ENCODE measurements at places on chromosomes 7 and 10.

DNA sequence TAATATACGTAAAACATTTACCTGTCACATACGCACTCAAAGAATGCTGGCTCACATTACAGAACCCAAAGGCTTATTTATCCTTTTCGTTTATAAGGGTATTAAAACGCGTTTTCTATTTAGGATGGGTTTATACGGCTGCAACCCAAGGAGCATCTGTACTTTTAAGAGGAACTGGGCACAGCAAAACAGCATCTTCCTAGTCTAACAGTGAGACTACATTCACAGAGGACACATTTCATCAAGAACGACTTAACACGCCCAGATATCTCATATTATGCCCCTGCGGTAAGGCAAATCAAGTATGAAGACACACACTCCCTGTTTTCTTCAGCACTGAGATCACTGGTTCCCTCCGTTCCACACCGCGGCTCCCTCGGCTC is 533 bp upstream of the DMTF1 start:
- DNase-seq, result no peak

GRCh38 chr10:132710746-132711612 is 75.0 kb downstream of the NKX6-2 start:
- DNase-seq, result no peak

GRCh38 chr10:112216151-112216550 is 32.6 kb upstream of the GPAM start:
- no peak for DNase-seq

GRCh38 chr7:54397836-54398612 is 144.2 kb upstream of the VSTM2A start:
- DNase-seq, result no peak

- DNase-seq, result no peak
Observed at GRCh38 chr10:71448146-71448545, 51.4 kb downstream of the CDH23 start.

- no peak for DNase-seq
Observed at GRCh38 chr10:60594476-60595051, 183.7 kb upstream of the CDK1 start.

GRCh38 chr7:116706668-116707126 is 34.7 kb downstream of the MET start:
- no peak for DNase-seq

DNA sequence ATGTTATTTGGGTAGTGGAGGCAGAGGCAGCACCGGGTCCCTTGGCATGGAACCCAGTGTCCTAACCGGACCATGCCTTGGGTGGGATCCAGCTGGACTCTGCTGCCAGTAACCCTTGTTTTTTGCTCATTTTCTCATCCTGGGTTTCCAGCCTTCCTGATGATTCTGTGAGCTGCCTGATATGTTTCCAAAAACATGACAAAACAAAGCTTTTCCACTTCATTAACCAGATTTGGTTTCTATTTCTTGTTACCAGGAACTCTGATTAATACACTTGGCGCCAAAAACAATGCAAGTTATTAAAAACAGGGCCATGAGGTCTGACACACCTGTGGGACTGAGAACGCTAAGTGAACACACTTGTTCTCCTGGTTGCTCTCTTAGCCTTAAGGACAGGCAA is 32.8 kb upstream of the DLG5 start:
- DNase-seq, result no peak

- DNase-seq, result no peak
Observed at GRCh38 chr10:25896421-25896820, 37.6 kb upstream of the MYO3A start.

GRCh38 chr7:55223023-55223422 is 142.1 kb upstream of the LANCL2 start:
- DNase-seq, result no peak

- no peak for DNase-seq
Observed at GRCh38 chr10:127990846-127991542, 84.1 kb downstream of the PTPRE start.

GRCh38 chr7:23333671-23334246 is 34.6 kb downstream of the MALSU1 start:
- no peak for DNase-seq

DNA sequence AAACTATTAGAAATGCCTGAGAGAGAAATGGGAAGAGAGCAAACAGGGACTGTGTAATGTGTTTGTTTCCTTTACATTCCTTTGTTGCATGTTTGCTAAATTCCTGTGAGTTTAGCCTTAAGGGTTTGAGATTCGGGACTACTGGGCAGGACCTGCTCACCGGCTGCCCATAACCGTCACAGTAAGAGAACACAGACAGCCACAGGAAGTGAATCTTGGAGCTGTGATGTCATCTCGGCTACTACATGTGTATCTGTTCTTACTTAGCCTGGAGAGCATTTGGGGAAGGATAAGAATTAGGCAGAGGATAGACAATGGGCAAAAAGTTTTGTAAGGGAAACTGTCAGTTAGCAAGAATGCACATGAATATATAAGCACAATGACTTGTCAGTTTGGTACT is 485.1 kb upstream of the KLF6 start:
- DNase-seq, result no peak

DNA sequence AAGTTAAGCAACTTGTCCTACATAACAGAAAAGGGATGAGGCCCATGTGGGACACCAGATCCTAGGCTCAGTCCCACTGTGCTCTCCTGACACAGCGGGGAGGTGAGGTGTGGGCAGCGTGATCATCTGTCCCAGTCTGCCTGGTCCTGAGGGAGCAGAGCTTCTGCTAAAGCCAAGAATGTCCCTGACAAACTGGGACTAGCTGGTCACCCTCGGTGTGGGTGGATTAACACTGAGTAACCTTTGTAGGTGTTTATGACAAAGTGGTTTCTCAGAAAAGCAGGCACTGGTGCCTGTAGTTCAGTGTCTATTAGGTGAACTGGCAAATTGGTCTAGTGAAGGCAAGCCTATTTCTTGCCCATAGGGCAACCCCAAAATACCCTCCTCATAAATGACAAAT is 127.8 kb upstream of the HABP2 start:
- DNase-seq, result no peak

GRCh38 chr10:112526906-112527305 is 79.9 kb downstream of the VTI1A start:
- no peak for DNase-seq

- DNase-seq, result no peak
Observed at GRCh38 chr10:21290499-21291160, 234.9 kb downstream of the SKIDA1 start.

- peak; percentile 16 for DNase-seq
Observed at GRCh38 chr7:44145479-44145968, 4.4 kb upstream of the MYL7 start.

DNA sequence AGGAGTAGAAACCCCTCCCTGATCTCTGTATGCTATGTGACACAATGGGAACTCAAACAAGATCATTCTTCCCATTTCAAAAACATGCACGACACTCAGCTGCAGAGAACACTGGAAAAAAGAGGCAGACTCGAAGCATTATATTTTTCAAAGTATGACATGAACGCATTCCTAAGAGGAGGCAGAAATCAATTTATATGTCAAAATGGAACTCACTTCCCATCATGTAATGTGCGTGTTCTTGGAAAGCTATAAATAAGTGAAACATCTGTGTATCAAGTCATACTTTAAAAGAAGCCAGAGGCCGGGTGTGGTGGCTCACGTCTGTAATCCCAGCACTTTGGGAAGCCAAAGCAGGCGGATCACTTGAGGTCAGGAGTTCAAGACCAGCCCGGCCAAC is 142.7 kb downstream of the ICA1 start:
- no peak for DNase-seq

DNA sequence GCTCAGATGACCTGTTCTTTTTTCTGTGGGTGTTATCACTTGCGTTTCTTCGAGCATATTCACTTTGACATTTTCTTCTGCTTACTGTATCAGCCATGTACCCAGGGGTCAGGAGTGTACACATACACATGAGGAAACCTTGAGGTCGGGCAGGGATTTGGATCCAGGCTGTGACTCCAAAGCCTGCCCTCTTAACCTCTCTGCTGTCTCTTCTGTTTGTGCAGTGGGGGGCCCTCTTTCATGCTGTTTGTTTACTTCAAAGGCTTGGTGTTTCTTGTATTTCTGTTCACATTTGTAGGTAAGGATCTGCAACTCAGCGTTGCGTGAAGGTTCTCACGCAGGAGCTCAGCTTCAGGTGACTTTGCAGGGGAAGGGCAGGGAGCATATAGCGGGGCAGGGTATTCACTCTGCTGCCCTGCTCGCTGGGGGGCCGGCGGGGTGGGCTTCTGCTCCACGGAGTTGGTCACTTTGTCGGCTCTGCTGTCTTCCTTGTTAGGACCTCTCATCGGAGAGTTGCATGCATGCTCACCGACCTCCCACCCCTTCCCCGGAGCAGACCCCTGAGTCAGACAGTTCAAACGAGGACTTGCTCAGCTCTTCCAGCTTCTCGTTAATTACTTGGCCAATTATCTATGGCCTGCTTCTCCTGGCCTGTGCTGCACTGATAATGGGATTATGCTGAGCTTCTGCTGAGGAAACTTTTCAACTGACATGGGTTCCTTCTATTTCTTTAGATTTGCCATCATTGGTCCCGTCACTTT is 77.5 kb downstream of the SDK1 start:
- DNase-seq, result no peak

- DNase-seq, result no peak
Observed at GRCh38 chr10:48801001-48801421, 116.3 kb downstream of the WDFY4 start.

DNA sequence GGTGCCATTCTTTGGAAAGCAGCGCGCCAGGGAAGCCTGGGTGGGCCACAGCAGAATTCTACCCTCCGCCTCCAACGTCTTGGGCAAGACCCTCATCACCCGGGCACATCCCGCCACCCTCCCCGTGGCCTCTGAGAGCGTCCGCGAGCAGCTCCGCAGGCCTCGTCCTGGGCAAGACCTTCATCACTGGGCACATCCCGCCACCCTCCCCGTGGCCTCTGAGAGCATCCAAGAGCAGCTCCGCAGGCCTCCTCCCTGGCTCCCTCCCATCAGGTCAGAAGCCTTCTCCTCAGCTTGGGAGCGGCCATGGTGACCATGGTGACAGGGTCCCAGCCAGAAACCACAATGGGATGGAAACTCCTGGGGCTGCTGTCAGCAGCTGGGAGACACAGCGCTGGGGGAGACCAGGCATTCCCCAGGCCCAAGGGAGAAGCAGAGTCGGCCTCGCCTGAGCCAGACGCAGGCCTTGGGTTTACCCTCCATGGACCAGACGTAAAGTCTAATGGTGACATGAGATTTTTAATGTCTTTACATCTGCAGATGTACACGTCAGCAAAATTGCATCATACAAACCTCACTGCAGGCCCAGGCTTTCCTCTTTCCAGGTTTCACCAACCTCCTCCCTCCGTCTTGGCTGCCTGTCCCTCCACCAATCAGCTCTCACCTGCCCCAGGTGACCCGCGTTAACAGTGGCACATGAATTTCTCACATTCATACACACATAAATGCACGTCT is 55.1 kb upstream of the PPP2R2D start:
- DNase-seq, result no peak

- no peak for DNase-seq
Observed at GRCh38 chr10:14262836-14263425, 67.8 kb downstream of the FRMD4A start.

DNA sequence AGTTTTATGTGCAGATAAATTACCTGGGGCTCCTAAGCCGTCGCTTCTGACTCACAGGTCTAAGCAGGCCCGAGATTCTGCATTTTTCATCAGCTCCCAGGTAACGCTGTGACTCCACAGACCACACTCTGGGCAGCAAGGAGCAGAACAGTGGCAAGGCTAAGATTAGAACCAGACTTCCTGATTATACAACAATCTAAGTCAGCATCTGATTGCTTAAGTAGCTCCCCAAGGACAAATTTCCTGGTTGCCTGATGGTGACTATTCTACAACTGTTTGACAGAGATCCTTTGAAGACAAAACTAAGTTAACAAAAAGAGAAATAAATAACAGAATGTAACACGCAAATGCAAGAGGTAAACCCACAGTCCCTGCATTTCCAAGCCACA is 69.0 kb downstream of the CREB3L2 start:
- DNase-seq, result no peak

- no peak for DNase-seq
Observed at GRCh38 chr7:120190109-120190508, 82.9 kb upstream of the KCND2 start.

- DNase-seq, result no peak
Observed at GRCh38 chr10:6757158-6757557, 177.1 kb upstream of the PRKCQ start.

GRCh38 chr7:22612776-22613175 is 112.8 kb upstream of the STEAP1B start:
- no peak for DNase-seq

DNA sequence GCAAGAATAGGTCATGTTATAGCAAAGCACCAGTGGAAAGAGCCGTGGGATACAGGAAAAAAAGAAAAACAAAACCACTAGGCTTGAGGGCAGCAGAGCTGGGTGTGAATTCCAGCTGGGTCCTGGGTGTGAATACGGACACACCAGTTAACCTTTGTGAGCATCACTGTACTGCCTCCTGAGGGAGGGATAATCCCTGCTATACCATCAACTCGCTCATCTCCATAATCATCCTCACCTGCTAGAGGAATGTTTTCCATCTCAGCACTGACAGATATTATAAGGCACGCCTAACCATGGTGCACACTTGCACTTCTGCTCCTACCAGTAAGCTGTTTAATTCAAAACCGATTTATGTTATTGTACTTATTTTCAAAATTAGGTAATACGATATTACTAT is 62.2 kb downstream of the GSAP start:
- DNase-seq, result no peak

DNA sequence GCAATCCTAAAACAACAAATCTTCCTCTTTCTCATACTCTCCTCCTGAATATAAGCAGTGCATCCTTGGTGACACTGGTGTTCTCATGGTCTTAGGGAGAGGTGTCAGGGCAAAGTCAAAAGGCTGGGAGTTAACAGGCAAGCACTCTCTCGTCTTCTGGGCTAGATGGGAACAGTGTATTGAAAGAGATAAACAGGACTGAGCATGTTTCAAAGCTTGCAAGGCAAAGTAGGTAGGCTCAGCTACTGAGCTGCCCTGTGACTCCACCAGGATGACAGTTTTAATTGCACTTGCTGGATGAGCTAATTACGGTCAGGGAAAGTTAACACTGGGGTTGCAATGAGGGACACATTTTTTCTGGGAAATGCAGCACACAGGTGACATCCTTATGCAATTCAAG is 554.9 kb upstream of the NRP1 start:
- no peak for DNase-seq

- peak; percentile 37 for DNase-seq
Observed at GRCh38 chr10:79400146-79401004, 45.0 kb downstream of the ZCCHC24 start.

GRCh38 chr10:97040248-97040584 is 145.5 kb downstream of the SLIT1 start:
- DNase-seq, result no peak

DNA sequence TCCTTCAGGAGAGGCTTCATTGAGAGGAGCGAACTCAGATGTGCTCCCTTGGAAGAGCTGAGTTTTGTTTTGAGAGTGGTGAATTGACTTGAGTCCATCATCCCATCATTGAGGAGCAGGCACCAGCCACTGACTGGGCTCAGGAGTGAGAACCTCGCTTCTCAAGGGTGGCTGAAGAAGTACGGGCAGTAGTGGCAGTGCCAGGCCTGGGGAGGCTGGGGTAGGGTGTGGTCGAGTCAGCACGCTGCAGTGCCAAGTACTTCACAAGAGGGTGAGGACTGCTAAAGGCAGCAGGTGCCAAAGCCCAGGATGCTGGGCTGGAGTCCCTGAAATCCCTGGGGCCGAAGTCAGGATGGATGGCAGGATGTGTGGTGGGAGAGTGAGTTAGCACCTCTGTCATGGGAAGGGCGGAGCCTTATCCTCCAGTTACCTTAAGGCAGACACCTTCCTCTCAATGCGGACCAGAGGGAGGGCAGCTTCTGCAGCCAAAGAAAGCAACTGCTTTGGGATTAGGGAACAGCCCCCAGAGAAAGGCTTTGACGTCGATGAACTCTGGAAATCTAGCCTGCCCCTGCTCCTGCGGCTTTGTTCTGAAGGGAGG is 210.3 kb downstream of the CAMK1D start:
- DNase-seq, result no peak

Data from activated CD8-positive, alpha-beta memory T cell treated with anti-CD3 and anti-CD28 coated beads for 1 hour (primary cell).